ENCODE measurements at places on chromosomes 7 and 10.

- DNase-seq: no peak
Observed at GRCh38 chr10:21039721-21040120, 142.6 kb upstream of the NEBL start.

- DNase-seq: no peak
Observed at GRCh38 chr7:22811746-22812280, 10.8 kb downstream of the TOMM7 start.

DNA sequence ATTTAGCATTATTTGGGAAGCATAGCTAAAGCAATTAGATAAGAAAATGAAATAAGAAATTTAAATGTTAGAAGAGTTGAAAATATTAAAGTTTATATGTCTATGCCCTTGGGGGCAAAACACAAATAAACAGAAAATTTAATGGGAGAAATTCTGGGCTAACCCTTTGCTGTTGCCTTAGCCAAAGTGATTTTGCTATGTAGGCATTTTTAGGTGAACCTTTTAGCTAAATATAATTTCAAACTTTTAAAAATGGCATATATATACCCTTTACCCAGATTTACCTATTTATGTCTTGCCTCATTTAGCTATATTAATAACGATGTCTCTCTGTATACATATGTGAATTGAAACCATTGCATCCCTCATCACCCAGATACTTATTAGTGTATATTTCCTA, 20.1 kb downstream of the NFE2L3 start:
- DNase-seq: no peak

DNA sequence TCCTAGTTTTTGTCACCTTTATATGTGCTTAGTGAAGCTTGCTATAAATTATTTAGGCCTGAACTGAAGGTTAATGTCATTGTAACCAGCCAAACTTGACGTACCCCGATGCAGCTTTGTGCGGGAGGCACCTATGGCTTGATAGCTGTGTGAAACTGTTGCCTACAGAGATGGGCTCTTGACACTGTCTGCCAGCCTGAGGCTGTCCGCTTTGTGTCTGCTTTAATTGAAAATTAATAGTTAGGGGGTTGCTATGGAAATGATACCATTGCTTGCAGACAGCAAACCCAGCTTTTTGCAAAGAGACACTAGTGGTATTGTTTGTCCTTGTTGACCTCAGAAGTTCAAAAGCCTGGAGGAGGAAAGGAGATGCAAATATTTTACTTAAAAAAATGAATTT, 2.1 kb upstream of the FOXP2 start:
- DNase-seq: no peak

DNA sequence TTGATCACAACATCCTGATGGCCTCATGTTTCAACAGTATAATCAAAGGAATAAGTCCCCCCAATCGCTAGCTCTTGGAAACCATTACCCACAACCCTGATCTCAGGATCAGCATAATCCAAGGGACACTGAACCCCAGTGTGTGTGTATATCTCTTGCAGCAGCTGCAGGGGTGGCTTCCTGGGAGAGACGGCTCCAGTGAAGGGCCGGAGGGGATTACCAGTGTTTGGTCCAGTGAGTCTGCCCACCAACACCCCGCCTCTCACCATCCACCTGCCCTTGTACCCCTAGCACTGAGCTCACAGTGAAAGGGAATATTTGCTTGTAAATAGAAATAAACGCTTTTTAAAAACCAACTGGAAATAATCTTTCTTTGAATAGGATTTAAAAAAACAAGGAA, 63.1 kb downstream of the FAM53B start:
- no peak for DNase-seq

- no peak for DNase-seq
Observed at GRCh38 chr7:45657890-45658715, 83.9 kb downstream of the ADCY1 start.

DNA sequence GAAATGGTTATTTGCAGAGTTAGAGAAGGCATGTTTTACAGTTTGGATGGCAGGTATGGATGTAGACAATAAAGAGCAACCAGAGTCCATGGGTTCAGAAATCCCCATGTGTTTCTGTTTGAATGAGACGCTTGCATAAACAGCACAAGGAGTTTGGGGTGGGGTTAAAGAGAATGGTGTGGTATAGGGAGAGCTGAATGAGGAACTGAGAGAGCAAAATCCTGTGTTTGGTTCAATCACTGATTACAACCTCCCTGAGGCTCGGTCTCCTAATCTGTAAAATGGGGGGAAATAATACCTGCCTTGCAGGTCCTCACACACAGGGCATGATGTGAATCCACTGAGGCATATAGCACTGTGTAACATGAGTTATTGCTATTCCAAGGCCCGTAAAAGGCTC, 23.7 kb downstream of the CAV1 start:
- no peak for DNase-seq

Measured in activated CD4-positive, alpha-beta T cell treated with anti-CD3 and anti-CD28 coated beads, Interleukin-10, Interleukin-2, amounts not matched to agents 100 ng/mL and 50 ng/mL, durations not matched to agents 16 hours and 8 hours (primary cell).